ENCODE measurements at places on chromosomes 13 and 19.

- no peak for DNase-seq
These were observed 6.6 kb downstream of the IFNL3 start for GRCh38 chr19:39238209-39238608.

DNA sequence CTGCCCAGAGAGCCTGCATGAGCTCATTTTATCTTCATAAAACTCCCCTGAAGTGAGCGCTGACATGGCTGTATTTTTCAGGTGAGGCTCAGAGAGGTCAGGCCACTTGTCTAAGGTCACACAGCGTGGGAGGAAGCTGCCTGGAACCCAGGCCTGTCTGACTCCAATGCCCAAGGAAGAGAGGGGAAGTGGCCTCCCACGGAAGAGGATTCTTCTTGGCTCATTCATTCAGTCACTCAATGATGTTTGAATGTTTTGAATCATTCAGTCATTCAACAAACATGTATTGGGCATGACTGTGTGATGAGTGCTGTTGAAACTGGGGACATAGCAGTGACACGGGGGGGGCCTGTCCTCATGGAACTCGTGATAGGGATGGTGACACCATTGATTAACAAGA is 12.0 kb downstream of the ACTL9 start:
- DNase-seq = no peak

DNA sequence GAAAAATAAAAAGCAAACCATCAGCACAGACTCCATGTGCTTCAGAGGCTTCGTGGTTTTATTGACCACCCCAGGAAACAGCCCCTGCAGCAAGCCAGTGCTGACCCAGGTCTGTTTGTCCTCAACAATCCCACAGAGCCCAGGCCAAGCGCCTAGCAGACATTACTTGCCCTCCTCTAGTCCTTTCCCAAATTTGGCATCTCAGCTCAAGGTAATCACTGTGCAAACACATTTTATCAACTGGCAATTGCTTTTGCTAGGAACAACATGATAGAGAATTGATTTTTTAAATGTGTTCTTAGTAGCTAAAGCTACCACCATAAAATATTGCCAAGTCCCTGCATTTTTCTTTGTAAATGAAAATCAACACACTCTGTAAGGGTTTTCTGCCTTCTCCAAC is 121.8 kb downstream of the STOML3 start:
- DNase-seq = no peak

GRCh38 chr13:99702687-99703319 is 201.5 kb downstream of the TM9SF2 start:
- no peak for DNase-seq

All from dorsolateral prefrontal cortex (tissue), 122 donors.